NCI-H2029 (cell line): ENCODE measurements at places on chromosomes 6 and 20.
A peak's percentile ranks its signal among the peaks of the same experiment; 100 is the strongest.

DNA sequence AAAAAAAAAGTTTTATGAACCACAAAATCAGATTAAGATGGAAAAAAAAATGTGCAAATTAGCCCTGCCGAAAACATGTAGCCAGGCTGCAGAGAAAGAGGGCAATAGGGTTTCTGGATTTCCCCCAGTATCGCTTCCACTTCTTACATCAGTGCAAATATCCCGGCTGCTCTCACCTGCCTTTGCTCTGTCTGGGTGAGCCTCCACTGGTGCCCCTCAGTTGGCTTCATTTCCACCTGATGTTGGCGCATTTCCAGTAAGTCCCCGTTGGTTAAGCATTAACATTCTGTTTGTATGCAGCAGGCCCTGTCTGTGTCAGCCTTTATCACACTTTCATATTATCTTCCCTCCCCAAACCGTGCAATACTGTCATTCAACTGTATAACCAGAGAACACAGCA, 215.1 kb downstream of the CBLN4 start:
- DNase-seq = no peak

DNA sequence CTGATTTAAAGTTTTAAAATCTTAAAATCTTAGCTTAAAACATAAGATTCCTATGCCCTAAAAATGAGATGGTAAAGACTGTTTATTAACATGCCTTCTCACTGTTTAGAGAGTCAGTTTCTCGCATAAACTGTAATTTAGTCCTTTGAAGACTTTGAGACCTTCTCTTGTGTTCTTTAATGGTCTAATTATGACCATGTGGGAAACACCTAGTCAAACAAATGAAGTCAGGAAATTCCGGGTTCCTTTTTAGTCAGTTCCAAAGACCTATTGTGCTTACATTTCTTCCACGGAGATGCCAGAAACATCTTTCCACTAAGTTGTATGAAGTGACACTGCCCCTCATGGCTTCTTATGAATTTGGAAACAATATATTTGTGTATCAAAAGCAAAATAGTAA, 64.2 kb upstream of the KIF25 start:
- no peak for DNase-seq

- no peak for DNase-seq
These were observed 99.4 kb downstream of the YTHDF1 start for GRCh38 chr20:63116412-63117106.

- no peak for DNase-seq
These were observed 85.8 kb upstream of the CCDC167 start for GRCh38 chr6:37585523-37585905.

DNA sequence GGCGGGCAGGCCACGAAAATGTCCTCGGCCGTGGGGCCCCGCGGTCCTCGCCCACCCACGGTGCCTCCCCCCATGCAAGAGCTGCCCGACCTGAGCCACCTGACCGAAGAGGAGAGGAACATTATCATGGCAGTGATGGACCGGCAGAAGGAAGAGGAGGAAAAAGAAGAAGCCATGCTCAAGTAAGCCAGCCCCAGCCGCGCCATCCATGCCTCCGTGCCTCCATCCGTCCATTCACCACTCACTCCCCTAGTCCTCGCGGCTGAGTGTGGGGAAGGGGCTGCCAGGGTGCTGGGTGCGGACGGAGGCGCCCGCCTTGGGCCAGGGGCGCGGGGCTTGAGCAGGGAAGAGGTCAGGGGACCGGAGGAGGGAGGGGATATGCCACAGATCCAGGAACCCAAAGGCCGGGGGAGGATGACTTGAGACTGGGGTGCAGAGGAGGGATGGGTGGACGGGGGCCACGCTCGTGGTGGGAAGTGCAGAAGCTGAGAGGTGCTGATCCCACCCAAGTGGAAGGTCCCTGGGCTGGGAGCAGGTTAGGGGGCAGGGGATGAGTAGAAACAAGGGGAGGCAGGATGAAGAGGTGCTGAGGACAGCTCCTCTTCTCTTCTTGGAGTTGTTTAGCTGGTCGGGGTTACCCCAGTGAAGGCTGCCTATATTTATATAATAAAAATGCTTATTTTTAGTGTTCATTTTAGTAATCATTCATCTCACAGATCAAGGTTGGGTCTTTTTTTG, 825 bp downstream of the RIMS1 start:
- no peak for DNase-seq

DNA sequence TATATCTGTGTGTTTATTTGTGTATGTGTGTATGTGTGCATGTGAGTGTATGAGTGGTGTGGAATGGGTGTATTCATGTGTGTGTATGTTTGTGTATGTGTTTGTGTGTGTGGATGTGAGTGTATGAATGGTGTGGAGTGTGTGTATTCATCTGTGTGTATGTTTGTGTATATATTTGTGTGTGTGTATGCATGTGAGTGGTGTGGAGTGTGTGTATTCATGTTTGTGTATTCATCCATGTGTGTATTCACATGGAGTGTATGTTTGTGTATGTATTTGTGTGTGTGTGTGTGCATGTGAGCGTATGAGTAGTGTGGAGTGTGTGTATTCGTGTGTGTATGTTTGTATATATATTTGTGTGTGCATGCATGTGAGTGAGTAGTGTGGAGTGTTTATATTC, 66.6 kb downstream of the PPP1R14C start:
- no peak for DNase-seq

DNA sequence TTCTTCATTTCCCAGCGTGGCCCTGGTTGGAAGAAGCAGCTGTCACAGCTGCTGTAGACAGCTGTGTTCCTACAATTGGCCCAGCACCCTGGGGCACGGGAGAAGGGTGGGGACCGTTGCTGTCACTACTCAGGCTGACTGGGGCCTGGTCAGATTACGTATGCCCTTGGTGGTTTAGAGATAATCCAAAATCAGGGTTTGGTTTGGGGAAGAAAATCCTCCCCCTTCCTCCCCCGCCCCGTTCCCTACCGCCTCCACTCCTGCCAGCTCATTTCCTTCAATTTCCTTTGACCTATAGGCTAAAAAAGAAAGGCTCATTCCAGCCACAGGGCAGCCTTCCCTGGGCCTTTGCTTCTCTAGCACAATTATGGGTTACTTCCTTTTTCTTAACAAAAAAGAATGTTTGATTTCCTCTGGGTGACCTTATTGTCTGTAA, 292.7 kb downstream of the ESR1 start:
- no peak for DNase-seq

DNA sequence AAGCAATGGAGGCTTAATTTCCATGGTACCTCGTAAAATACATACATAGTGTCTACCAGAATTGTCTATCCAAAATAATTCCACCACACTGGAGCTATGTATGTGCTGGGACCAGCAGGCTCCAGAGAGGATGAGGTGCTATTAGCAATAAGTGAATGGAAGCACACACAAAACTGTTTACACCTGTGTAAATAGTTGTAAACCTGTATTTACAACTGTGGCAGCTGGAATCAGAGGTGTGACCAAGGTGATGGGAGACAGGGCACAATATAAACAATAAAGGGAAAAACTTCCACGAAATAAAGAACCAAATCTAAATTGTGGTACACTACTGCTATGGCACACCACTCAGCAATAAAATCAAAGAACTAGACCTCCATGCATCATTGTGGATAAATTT, 14.4 kb downstream of the RARS2 start:
- DNase-seq = peak; percentile 47

- no peak for DNase-seq
These were observed 44.7 kb downstream of the NCOA3 start for GRCh38 chr20:47546184-47547033.

DNA sequence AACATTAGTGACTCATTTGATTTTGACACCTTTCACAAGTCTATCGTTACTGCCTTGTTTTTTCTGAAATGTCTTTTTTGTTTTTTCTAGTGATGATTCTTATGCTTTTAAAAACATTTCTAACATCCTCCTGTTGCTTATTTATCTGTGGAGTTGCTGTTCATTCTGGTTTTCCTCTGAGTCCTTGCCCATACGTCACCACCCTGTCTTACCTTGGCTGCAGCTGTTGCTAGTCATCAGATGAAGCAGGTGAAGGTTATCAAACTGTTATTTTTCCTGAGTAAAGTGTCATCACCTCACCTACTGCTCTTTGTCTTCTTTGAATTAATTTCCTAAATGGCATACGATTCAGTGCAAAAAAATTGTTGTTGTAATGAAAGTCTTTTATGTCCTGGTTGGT, 376.6 kb downstream of the GRIK2 start:
- no peak for DNase-seq

DNA sequence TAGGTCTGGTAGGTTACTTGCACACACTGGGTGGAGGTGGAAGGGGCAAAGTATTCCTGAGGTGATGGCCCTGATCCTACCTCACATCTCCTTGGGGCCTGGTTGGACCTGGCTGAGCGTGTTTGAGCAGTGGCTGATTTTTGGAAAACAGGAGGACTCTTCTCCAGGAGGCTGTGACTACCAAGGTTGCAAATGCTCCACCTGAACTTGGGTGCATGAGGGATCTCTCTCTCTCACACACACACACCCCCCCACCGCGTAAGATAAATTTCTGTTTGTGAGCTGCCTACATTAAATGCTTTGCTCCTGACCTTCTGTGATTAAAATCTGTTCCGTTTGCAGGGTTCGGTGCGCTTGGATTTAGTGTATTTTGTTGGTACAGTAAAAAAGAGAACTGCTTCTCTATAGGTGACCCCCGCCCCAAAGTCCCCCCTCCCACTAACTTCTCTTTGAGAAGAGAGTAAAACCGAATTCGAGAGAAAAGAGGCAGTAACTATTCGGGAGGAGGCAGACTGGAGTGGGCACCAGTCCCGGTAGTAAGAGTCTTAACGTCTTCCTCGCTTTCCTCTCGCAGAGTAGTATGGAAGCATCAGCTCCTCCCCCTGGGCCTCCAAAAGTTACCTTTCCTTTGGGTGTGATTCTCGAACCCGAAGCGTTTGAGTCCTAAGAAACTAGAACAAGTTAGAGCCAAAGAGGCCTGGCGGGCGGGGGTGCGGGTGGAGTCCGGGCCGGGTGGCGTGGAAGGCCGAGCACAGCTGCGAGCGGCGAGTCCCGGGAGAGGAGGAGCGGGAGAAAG, 585 bp upstream of the DSE start:
- DNase-seq = no peak

DNA sequence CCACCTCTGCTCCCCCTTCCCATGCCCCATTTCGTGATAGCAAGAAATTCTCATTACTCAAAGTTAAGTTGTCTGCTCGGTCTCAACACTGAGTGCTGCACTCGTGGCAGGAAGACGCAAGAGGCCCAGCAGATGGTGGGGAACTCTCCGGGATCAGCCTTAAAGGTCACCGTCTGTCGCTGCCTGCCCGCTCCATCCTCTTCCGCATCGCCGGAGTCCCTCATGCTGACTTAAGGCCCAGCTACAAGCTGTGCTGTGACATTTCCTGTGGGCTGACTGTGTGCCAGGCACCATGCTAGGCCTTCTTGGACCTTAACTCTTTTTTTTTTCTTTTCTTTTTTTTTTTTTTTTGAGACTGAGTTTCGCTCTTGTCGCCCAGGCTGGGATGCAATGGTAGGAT, 17.8 kb downstream of the GRM4 start:
- DNase-seq = no peak

DNA sequence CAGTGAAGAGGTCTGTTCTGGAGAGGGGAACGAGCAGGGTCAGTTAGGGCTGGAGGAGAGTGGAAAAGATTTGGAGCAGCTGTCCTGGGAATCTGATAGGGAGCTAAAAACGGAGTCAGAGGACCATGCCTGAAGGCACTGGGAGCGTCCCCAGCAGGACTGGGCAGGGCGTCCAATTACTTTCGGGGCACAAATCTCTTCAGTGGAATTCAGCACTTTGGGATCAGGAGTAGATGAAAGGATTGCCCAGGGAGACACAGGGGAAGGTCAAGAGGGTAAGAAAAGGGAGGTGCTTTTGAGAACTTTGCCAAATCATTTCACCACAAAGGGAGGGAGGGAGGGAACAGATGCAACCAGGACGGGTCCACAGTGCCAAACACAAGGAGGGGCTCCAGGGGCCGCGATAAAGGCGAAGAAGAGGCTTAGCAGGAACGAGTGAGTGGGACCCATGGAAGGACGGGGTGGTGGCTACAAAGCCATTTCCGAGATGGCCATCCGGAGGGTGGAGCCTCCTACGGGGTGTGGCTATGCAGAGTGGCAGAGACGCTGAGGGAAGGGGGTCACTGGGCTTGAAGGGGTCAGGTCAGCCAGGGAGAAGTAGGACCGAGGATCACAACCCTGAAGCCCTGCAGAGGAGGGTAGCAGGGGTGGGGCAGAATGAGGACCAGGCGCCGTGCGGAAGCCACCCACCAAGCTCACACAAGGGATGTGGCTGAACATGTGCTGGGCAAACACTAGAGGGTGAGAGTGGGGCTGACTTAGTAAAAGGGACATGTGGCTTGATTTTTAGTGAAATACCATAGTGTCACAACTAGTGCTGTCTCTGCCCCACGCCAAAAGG, 180.0 kb upstream of the RREB1 start:
- DNase-seq = no peak

DNA sequence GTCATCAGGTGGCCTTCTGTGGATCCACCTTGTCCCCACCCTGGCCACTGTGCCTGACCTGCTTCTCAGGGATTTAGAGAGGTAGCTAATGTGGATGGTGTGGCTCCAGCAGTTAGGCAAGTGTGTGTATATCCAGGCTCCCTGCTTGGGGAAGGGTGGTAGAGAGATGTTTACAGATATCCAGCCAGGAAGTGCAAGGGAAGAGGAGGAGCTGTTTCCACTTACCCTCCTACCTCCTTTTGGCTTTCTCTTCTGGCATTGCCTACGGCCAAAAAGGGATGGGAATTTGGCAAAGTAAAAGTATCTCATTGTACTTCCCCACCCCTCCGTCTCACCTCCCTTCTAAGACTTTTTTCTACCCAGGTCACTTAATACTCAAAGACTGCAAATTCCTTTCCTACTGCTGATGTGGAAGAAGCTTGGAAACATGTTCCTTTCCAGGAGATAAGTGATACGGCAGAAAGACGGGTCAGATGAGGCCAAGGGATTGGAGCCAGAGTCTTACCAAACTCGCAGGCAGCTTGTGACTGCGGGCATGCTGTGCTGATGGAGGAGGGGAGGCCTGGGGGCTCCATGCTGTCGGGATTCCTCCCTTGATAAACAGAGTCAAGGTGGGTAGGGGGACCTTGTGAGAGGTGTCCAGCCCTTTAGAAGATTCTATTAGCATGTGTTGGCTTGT, 253.4 kb downstream of the PRL start:
- peak; percentile 24 for DNase-seq

DNA sequence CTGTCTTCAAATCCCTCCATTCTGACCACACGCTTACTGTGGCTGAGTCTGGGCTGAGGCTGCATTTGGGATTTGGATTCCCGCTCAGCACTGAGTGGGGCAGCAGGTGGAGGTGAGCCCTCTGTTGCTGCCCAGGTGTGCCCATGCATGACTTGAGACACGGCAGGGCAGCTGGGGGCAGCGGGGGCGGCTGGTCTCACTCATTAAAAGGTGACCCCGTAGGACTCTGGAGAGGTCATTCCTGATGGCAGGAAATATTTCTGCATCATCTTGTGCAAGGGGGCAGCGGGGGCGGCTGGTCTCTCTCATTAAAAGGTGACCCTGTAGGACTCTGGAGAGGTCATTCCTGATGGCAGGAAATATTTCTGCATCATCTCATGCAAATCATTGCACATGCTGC, 49.8 kb downstream of the SMOC2 start:
- no peak for DNase-seq

- DNase-seq = no peak
These were observed 12.3 kb downstream of the TMEM30A start for GRCh38 chr6:75272145-75272840.

- DNase-seq = peak; percentile 63
These were observed 104.2 kb downstream of the NCOA3 start for GRCh38 chr20:47605673-47606413.

GRCh38 chr6:8904754-8905153, 469.4 kb upstream of the SLC35B3 start:
- DNase-seq = no peak

GRCh38 chr6:11700118-11700718, 78.4 kb downstream of the ADTRP start:
- peak; percentile 80 for DNase-seq

GRCh38 chr20:19460386-19460785, 247.9 kb downstream of the SLC24A3 start:
- no peak for DNase-seq
